ENCODE measurements at places on chromosomes 1 and 21.

GRCh38 chr1:183757061-183757460 is 47.9 kb upstream of the RGL1 start:
- DNase-seq: no peak

DNA sequence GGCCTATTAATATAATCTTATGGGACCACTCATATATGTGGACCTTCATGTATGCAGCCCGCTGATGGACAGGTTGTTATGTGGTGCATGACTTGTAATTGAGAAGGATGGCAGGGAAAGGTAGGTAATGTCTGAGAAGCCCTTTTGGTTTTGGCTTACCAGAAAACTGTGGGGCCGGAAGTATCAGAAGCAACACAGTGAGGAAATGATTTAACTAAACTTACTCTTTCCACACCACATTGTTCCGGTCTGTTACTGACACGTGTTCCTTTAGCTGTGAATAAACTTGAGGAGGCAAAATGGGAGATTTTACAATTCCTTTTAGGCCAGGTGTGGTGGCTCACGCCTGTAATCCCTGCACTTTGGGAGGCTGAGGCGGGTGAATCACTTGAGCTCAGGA is 32.4 kb downstream of the KIF1B start:
- no peak for DNase-seq

GRCh38 chr21:41367945-41368734 is 6.3 kb downstream of the MX2 start:
- no peak for DNase-seq

DNA sequence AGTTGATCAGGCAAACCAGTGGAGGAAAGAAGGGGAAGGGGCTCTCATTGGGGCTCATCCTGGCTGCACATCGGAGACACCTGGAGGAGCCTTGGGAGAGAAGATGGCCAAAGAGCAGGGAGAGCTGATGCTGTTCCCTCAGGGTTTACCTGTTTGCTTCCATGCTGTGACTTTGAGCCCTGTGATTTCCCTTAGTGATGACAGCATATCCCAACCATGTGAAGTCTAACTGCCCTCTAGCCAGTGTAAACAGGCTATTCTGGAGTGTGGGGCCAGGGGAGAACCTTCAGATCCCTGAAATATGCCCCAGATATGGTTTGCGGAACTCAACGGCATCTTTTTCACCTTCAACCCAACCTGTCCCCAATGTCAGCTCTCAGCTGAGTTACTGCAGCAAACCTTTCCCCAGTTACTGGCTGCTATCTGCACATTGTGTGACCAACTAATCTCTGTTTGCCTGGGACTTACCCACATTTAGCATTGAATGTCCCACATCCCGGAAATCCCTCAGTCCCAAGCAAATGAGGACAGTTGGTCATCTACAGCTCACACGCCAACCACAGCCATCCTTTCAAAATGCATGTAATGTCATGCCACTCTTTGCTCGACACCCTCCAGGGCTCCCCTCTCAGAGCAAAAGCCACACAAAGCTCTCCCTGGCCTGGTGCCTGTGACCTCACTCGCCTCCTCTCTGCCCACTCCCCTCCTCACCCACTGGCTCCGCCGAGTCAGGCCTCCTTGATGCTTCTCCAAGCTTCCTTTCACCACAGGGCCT is 242.3 kb downstream of the KCNJ6 start:
- DNase-seq: no peak

DNA sequence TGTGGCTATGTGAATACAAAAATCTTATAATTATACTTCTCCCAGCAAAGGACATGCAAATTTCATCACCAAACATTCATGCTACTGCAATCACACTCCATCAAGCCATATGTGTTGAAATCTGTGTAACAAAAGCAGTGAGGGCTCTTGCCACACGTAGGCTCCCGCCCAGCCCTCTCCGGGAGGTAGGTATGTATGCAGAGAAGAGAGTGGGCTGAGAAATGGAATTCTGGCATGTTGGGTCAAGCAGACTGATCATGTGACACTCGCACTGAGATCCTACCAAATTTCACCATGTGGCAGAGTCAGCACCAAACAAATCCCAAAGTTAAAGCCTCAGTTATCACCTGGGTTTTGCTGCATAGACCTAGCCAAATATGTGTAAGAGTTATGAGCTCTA is 49.7 kb downstream of the APP start:
- no peak for DNase-seq

- DNase-seq: no peak
Observed at GRCh38 chr1:173960625-173961024, 43.5 kb upstream of the SERPINC1 start.

DNA sequence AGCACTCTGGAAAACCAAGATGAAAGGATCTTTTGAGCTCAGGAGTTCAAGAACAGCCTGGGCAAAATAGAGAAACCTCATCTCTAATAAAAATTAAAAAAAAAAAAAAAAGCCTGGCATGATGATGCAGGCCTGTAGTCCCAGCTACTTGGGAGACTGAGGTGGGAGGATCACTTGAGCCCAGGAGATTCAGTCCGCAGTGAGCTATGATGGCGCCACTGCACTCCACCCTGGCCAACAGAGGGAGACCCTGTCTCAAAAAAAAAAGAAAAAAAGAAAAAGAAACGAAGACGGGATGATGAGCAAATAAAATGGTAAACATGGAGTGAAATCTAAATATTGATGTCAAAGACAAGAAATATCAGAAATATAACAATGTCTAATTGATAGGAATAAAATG is 31.6 kb downstream of the ATP2B4 start:
- no peak for DNase-seq

DNA sequence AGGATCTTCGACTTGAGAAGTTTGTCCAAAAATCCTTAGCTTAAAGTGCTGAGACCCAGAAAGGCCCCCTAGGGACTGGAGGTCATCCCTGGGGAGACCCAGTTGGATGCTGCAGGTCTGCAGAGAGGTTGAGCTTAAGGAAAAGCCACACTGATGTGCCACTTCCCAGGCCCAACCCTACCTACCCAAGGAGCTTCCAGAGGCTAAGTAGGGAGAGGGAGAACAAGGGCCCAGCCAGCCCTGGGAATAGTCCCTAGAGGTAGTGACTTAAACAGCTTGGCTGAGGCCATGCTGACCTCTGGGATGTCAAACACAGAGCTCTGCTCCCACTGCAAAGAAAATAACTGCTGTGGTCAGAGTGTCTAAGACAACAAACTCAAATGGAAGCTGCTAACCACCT is 693.7 kb downstream of the MATN1 start:
- no peak for DNase-seq
